Pancreas (tissue), 10 donors: ENCODE measurements at places on chromosomes 1 and 21. TPM values are rescaled to one million over a fixed set of nuclear protein-coding genes. Genes with fewer than 3 reads are reported as not detected.

DNA sequence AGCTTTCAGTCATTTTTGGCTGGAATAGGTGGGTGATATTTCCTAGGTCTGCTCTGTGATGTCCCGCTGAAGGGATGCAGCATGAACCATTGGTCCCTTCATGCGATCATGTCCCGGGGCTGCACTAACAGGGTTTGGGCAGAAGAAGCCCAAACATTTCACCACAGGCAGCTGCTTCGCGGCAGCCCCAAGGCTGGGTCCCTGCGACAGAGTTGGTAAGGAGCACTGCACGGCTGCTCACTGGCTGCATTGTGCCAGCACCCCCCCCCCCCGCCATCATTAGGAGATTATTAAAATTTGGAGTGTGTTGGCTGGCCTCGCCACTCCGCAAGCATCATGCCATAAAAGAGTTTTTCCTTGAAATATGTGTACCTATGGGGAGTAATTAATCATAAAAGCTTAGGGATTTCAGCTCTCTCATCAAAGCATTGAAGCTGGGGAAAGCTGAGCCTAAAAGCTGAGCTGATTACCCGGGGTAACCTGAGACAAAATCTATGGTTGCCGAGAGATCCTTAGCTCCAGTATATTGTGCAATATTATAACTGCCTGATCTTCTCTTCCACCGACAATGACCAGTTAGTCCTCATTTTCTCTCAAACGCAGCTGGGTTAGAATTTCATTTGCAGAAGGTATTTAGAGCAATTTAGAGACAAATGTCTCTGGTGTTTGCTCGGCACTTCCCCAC lies 62.5 kb downstream of the PEX14 start:
- H3K4me3 ChIP-seq: no peak overlapping the region
- H3K27ac ChIP-seq: no peak overlapping the region
- H3K4me1 ChIP-seq: no peaks in the 10 kb centered on the region
- H3K27me3 ChIP-seq: no peaks in the 10 kb centered on the region
- DNase-seq: no peak
- H3K36me3 ChIP-seq: no peaks in the 10 kb centered on the region

GRCh38 chr1:113608399-113608798 lies 150.9 kb downstream of the PHTF1 start:
- no peak for DNase-seq
- no peaks in the 10 kb centered on the region for H3K36me3 ChIP-seq
- no peak overlapping the region for H3K27ac ChIP-seq
- peaks cover 4% of the 10 kb centered on the region for H3K4me1 ChIP-seq

- no peaks in the 10 kb centered on the region for H3K27me3 ChIP-seq
- H3K36me3 ChIP-seq: no peaks in the 10 kb centered on the region
- H3K27ac ChIP-seq: no peak overlapping the region
- no peak overlapping the region for H3K4me3 ChIP-seq
- H3K4me1 ChIP-seq: no peaks in the 10 kb centered on the region
Observed at GRCh38 chr1:12052008-12052573, 11.0 kb upstream of the TNFRSF8 start.

DNA sequence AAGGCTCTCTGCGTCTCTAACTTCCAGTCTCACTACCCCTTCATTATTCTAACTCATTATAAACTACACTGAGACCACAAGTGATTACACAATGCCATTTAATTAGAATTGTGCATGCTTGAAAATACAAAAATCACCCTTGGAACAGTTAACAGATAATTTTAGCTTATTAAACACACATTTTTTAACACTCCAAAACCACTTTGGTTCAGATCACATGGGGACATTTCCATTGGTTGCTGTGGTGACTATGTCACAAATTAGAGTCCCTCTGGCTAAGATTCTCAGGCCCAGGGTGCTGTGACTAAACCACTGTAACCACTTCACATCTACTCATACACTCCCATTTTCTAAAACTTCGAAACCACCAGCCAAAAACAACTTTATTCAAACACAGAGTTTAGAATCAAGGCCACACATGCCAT lies 43.0 kb downstream of the JAK1 start:
- no peak overlapping the region for H3K4me3 ChIP-seq
- H3K27me3 ChIP-seq: no peaks in the 10 kb centered on the region
- no peak for DNase-seq

DNA sequence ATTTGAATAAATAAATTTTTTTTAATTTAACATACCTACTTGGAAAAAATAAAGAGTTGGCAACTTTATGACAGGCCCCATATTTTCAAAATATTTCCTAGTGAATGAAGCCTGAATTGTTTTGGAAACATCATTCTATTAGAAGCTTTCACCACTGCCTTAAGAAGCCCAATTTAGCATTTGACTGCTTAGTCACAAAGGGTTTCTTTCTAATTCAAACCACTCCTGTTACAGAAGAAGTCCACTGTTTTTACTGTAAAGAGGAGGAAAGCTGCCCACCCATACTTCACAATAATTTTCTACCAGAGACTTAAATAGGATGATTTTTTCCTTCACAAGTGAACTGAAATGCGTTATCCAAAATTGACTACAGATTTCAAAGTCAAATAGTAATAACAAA lies 534.6 kb upstream of the PTBP2 start:
- H3K4me3 ChIP-seq: no peak overlapping the region
- no peak overlapping the region for H3K27ac ChIP-seq
- no peaks in the 10 kb centered on the region for H3K27me3 ChIP-seq
- no peaks in the 10 kb centered on the region for H3K36me3 ChIP-seq
- H3K4me1 ChIP-seq: no peaks in the 10 kb centered on the region

GRCh38 chr1:47709872-47710231 lies 272.0 kb downstream of the FOXD2 start:
- peak overlapping the region; percentile 16 for H3K4me3 ChIP-seq
- H3K27me3 ChIP-seq: peaks cover 31% of the 10 kb centered on the region
- H3K4me1 ChIP-seq: peaks cover 17% of the 10 kb centered on the region

DNA sequence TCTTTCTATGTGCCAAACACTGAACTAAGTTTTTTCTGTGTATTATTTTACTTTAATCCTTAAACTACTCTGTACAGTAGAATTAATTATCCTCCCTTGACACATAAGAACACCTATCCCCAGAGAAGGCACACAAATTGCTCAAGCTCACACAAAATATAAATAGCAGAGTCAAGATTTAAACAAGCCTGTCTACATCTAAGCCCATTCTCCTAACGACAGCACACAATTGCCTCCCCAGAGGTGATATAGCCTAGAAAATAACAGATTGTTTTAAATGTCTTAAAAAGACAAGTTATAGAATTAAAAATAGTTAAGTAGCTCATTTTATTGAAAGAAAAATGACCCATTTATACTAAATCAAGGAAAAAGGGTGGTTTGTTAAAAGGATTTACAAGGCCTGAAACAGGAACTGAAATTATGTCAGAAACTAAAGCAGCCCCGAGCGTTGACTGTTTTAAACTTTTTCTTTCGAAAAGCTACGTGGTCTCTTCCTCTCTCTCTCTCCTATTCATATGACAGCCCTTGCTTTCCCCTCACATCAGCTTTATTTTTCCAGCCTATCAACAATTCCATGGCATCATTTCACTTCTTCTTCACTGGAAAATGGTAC lies 30.5 kb downstream of the TNFSF18 start:
- H3K4me3 ChIP-seq: no peak overlapping the region
- H3K27ac ChIP-seq: no peak overlapping the region
- H3K36me3 ChIP-seq: no peaks in the 10 kb centered on the region
- no peaks in the 10 kb centered on the region for H3K4me1 ChIP-seq

DNA sequence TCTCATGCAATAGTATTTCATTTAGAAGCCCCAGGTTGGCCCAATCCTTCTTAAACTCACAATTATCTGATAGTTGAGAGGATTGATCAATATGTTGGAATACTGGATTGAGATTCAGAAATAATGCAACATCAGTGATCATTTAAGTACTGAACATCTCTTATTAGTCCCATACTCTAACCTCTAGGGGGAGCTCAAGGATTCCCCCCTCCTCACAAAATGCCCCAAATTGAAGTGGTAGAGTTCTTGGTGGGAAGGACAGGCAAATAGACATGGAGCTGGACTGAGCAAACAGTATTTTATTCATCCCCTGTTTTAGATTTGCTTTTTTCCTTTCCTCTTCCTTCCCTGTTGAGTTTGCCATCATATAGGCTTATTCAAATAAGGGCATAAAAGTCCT lies 62.8 kb downstream of the NGF start:
- no peaks in the 10 kb centered on the region for H3K36me3 ChIP-seq
- no peaks in the 10 kb centered on the region for H3K27me3 ChIP-seq
- H3K4me1 ChIP-seq: no peaks in the 10 kb centered on the region
- H3K27ac ChIP-seq: no peak overlapping the region
- H3K4me3 ChIP-seq: no peak overlapping the region

GRCh38 chr1:25523542-25523941 lies 19.9 kb upstream of the LDLRAP1 start:
- DNase-seq: no peak
- H3K27me3 ChIP-seq: no peaks in the 10 kb centered on the region
- H3K4me1 ChIP-seq: no peaks in the 10 kb centered on the region
- no peak overlapping the region for H3K27ac ChIP-seq
- no peak overlapping the region for H3K4me3 ChIP-seq

DNA sequence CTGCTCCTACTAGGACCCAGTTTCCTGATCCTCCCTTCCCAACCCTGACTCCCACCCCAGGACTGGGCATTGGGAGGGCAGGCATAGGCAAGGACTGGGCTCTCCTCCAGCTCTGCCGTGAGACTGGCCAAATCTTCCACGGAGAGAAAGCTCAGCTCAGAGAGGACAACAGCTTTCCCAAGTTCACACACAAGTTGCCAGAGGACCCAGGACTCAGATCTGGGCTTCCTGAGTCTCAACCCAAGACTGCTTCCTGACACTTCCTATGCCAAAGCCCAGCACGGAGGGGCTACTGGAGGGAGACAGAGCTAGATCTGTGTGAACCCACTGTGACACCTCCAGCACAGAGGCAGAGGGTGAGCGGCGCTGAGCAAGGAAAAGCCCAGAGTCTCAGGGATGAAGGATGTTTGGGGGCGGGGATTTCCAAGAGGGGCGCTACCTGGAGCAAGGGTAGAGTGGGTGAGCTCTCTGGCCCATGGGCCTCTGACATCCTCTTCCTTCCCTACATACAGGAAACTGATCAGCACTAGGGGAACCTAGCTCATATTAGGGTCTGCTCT lies 7.1 kb downstream of the PDZK1IP1 start:
- no peak for DNase-seq
- no peaks in the 10 kb centered on the region for H3K4me1 ChIP-seq
- no peak overlapping the region for H3K4me3 ChIP-seq
- no peaks in the 10 kb centered on the region for H3K27me3 ChIP-seq
- no peaks in the 10 kb centered on the region for H3K36me3 ChIP-seq

GRCh38 chr1:97050506-97050905 lies 328.9 kb downstream of the PTBP2 start:
- H3K4me3 ChIP-seq: no peak overlapping the region
- H3K27me3 ChIP-seq: no peaks in the 10 kb centered on the region
- H3K36me3 ChIP-seq: no peaks in the 10 kb centered on the region
- DNase-seq: no peak
- no peaks in the 10 kb centered on the region for H3K4me1 ChIP-seq

GRCh38 chr1:229412056-229412455 lies 21.8 kb downstream of the ACTA1 start:
- no peak overlapping the region for H3K4me3 ChIP-seq
- peaks cover 7% of the 10 kb centered on the region for H3K27me3 ChIP-seq
- DNase-seq: no peak
- H3K27ac ChIP-seq: no peak overlapping the region
- H3K36me3 ChIP-seq: no peaks in the 10 kb centered on the region
- peaks cover 13% of the 10 kb centered on the region for H3K4me1 ChIP-seq

DNA sequence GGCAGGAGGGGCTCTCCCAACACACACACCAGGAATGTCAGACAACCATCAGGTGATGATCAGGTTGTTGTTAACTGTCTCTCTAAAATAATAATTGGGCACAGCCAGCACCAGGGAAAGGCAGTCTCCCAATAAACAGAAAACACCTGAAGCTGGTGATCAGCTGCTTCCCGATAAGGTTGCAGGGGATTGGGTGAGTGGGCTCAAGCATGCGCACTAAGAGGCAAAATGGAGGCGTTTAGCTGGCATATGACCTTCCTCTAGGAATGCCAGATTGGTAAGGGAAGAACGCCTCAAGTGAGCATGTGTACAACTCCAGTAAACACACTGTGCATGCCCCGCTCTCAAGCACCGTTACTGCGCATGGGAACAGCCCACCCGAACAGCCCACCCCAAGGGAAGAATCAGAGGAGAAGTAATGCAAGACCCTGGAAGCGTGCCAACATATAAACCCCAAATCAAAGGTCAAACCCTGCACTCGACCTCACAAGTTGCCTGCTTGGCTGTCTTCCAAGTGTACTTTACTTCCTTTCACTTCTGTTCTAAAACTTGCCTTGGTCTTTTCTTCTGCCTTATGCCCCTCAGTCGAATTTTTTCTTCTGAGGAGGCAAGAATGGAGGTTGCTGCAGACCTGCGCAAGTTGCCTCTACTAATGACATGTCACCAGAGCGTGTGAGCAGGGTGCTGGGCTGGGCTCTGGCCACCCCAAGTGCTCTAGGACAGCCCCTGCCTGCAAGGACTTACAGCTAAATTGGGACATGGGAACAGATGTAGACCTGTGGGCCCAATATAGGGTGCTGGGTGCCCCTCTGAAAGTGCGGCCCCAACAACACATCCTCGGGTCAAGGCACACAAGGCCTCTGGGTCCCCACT lies 200.8 kb downstream of the RHOU start:
- H3K27ac ChIP-seq: no peak overlapping the region
- no peaks in the 10 kb centered on the region for H3K4me1 ChIP-seq
- H3K36me3 ChIP-seq: no peaks in the 10 kb centered on the region
- H3K27me3 ChIP-seq: no peaks in the 10 kb centered on the region
- no peak for DNase-seq

DNA sequence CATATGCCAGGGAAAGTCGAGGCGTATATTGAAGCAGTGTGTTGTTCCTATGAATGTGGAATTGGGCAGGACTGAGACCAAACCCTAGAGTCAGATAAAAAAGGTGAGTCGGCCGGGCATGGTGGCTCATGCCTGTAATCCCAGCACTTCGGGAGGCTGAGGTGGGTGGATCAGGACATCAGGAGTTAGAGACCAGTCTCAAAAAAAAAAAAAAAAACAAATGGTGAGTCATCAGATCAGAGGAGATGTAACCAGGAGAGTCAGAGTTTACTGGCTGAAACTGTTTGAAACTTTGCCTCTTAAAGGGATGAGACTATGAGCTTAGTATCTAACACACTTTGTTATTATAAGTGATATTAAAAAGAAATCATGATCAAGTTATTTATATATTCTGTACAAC lies 26.4 kb upstream of the SYCP1 start:
- no peak for DNase-seq
- no peaks in the 10 kb centered on the region for H3K36me3 ChIP-seq
- H3K27me3 ChIP-seq: no peaks in the 10 kb centered on the region
- H3K27ac ChIP-seq: no peak overlapping the region
- no peaks in the 10 kb centered on the region for H3K4me1 ChIP-seq
- no peak overlapping the region for H3K4me3 ChIP-seq

- DNase-seq: no peak
- H3K36me3 ChIP-seq: no peaks in the 10 kb centered on the region
- no peaks in the 10 kb centered on the region for H3K4me1 ChIP-seq
- no peak overlapping the region for H3K4me3 ChIP-seq
Observed at GRCh38 chr1:157496121-157496526, 56.2 kb downstream of the FCRL5 start.

GRCh38 chr1:201791051-201791778 lies 37.7 kb upstream of the IPO9 start:
- no peaks in the 10 kb centered on the region for H3K4me1 ChIP-seq
- H3K27me3 ChIP-seq: no peaks in the 10 kb centered on the region
- peak overlapping the region; percentile 48 for H3K27ac ChIP-seq
- DNase-seq: no peak
- H3K36me3 ChIP-seq: no peaks in the 10 kb centered on the region

Gene DMBX1
- polyA plus RNA-seq: not detected

Gene ABCD3
- polyA plus RNA-seq: 11.7 TPM

Gene PDC
- not detected for polyA plus RNA-seq

Gene USP33
- 21.3 TPM for polyA plus RNA-seq

Gene MPZ
- 2.8 TPM for polyA plus RNA-seq

Gene FAM151A
- 0.21 TPM for polyA plus RNA-seq

Gene ZNF593OS
- polyA plus RNA-seq: 0.35 TPM

Gene LRRN2
- polyA plus RNA-seq: 1.1 TPM
